ENCODE measurements at places on chromosomes 12 and 14.

GRCh38 chr14:40133463-40133862, 701.2 kb upstream of the FBXO33 start:
- no peak for DNase-seq

DNA sequence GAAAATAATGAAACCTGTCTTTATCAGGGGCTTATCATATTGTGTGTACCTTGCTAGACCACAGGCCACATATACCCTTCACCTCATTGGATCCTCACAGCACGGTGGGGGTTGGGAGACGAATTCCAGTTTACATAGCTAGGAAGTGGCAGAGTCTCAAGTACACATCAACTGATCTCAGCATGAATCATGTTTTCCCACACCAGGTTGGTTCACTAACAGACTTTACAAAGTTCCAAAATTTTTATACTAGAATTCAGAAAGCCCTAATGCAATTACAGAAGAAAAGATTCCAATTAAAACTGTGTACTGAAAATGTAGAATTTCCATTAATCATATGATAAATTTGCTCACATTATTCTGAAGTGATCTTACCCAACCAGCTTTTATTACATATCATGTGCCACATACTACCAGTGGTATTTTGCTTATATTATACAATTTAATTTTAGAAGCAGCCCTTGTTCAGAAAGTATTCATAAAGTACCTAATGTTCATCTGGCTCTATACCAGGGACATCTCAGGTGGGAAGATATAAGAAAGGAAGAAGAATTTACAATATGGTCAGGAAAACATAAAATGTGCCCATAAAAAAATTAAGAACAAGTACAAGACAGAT, 196.2 kb downstream of the ITPR2 start:
- no peak for DNase-seq

DNA sequence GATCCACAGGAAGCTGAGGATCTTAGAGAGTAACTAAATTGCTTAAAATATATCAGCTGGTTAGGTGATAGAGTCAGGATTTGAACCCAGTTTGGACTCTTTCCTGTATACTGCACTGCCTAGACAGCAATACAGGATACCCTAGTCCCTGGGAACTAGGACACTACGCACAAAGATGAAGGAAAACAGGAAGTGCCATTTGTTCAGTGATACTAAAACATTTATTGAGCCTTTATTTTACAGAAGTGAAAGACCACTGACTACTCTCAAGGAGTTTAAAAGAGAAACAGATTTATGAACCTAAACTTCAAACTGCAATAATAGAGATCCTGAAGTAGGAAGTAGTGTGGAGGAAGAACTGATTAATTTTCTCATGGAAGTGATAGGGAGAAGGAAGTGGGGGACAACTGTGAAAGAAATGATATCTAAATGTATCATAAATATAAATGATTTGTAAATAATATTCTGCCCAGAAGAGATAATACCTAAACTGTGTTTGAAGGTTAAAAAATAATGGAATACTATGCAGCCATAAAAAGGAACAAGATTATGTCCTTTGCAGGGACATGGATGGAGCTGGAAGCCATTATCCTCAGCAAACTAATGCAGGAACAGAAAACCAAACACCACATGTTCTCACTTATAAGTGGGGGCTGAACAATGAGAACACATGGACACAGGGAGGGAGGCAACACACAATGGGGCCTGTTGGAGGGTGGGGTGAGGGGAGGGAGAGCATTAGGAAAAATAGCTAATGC, 18.2 kb downstream of the MSRB3 start:
- no peak for DNase-seq

- DNase-seq, result no peak
These were observed 530 bp downstream of the APAF1 start for GRCh38 chr12:98645572-98646067.

DNA sequence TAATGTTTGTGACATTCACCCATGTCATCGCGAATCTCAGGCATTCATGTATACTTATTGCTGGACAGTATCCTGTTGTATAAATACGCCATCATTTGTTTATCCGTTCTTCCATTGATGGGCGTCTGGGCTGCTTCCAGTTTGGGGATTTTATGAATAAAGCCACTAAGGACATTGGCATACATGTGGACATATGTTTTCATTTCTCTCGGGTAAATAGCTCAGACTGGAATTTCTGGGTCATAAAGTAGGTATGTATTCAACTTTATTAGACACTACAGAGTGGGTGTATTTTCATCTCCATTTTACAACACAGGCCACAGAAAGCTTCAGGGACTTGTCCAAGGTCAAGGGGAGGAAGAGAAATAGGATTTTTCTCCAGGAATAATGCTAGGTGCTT, 48.9 kb downstream of the HRK start:
- no peak for DNase-seq

All from Jurkat, Clone E6-1 (cell line).